ENCODE measurements at places on chromosomes 2 and 18.

GRCh38 chr18:57603871-57604270 is 17.4 kb upstream of the FECH start:
- DNase-seq, result no peak

- no peak for DNase-seq
These were observed 202.2 kb downstream of the RNF152 start for GRCh38 chr18:61690418-61691138.

- no peak for DNase-seq
These were observed 769 bp downstream of the ALMS1 start for GRCh38 chr2:73386342-73386868.

GRCh38 chr2:38560092-38560491 is 42.6 kb downstream of the HNRNPLL start:
- DNase-seq, result no peak

- DNase-seq, result no peak
These were observed 221.3 kb downstream of the BCL2 start for GRCh38 chr18:63098018-63098981.

- no peak for DNase-seq
These were observed 317.8 kb upstream of the ZNF521 start for GRCh38 chr18:25669741-25670140.
